Stromal cell of bone marrow (primary cell): ENCODE measurements at places on chromosomes 4 and X.

GRCh38 chrX:20506739-20507138 lies 240.0 kb upstream of the RPS6KA3 start:
- DNase-seq = no peak

- no peak for DNase-seq
These were observed 85.7 kb downstream of the MFAP3L start for GRCh38 chr4:169940460-169940859.

DNA sequence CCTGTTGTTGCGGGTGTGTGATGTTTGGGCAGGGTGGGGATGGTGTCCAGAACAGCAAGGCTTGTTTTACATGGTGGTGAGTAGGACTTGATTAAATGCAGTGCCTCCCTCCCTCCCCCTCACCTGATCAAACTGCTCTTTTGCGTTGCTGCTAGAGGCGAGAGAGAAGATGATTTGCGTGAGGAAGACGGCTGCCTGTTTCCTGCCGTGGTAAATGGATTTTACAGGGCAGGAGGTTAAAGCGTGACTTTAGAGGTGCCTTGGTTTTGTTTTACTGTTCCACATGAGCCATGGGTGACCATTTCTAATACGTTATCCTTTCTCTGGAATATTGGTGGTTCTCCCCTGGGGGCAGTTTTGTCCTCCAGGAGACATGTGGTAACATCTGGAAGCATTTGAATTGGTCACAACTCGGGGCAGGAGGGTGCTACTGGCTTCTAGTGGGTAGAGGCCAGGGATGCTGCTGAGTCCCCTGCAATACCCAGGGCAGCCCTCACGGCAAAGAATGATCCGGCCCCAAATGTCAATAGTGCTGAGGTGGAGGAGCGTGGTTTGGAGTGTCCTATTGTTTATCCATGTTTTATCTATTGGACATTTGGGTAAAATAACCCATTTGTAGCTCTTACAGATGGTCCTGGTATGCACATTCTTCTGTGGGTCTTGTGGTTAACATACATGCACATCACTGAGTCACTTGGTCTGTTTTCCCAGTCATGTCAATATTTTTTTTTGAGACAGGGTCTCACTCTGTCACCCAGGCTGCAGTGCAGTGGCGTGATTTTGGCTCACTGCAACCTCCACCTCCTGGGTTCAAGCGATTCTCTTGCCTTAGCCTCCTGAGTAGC lies 73.7 kb downstream of the SHROOM2 start:
- DNase-seq = no peak

GRCh38 chr4:6986072-6986780 lies 56.9 kb upstream of the TADA2B start:
- DNase-seq = peak; percentile 47

DNA sequence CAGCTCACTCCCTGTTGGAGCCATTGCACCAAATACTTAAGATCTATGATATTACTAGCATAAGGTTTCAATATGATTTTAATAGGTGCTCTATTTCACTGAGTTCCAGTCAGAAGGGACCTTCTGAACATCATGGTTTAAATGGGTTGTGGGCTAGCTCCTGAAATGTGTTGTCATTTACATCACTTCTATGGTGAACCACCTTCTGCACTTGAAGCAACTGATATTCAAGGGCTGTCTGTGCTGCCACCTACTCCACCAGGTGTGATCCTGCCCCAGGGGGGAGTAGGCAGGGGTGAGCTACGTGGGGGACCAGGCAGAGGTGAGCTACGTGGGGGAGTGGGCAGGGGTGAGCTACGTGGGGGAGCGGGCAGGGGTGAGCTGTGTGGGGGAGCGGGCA lies 35.2 kb downstream of the RNF175 start:
- DNase-seq = no peak

- DNase-seq = peak; percentile 74
These were observed at the start of gene ZNF280C for GRCh38 chrX:130268449-130269170. ZNF280C (minus strand) TSS chrX:130268899; CDS start chrX:130260449, 8,450 bp downstream.

- no peak for DNase-seq
These were observed 127.5 kb downstream of the DCK start for GRCh38 chr4:71120831-71121524.

DNA sequence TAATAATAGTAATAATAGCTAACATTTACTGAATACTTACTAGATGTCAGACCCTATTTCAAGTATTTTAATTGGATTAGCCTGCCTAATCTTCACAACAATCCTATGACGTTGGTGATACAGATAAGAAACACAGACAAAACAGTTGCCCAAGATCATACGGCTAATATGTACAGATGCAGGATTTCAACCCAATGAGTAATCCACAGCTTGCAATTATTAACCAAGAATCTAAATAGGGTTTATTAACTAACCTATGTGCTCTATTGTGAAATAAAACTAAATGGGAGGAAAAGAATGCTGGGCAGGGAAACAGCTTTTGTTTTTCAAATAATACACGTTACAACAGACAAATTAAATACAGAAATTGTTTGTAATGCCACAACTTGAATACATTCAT lies 23.4 kb downstream of the FBXO8 start:
- DNase-seq = no peak

- no peak for DNase-seq
These were observed 180.7 kb downstream of the GUCY2F start for GRCh38 chrX:109301177-109301576.

- DNase-seq = no peak
These were observed 551.4 kb upstream of the ADGRL3 start for GRCh38 chr4:60648774-60649173.

DNA sequence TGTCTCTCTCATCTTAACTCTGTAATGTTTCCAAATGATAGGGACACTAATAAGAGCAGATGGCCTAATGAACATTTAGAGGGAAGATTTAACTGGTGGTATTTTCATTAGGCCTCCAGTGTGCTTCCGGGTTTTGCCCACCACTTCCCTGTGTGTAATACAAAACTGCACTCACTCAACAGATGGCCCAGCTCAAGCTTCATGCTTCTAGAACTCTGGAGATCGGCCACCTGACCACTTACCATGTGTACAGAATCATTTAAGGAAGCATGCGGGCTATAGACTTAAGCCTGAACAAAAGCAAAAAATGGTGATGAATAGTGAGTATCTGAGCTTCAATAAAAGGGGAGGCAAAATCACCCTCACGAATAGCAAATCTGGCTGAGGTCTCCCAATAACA lies 89.3 kb downstream of the SH2D1A start:
- DNase-seq = no peak

DNA sequence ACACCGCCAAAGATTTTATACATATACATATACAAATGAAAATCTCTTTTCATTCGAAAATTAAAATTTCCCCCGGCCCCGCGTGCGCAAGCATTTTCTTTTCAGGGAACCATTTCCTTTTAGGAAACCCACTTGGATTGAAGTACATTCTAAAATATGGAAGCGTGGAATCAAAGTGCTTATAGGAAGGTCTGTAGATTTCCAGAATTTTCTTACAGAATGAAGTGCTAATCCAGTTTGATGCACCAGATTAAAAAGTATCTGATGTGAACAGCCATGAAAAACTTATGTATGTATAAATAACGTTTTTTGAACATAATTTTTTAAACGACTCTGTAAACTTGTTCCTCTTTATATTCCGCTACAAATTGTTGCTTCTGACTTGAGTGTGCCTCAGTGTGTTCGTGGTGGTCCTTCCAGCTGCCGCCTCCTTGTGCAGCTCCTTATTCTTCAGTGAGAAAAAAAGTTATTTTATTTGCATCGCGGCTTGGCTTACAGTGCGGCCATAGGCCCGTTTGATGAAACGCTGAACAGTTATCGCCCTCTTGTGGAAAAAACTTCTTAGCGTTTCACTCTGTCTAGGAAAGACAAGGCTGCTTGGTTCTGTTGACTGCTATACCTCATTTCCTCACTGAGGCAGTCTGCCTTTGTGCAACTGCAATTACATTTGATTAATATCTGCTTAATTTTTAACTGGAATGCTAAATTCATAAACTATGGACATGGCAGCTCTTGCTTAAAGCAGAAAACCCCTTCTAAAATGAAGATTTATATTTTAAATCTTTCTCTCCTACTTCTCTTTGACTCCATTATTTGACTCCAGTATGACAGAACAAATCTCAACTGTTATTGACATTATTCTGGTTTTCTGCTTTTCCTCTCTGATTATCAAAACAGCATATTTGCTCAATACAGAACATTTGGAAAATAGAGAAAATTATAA lies 4.7 kb upstream of the NKX6-1 start:
- DNase-seq = peak; percentile 52

DNA sequence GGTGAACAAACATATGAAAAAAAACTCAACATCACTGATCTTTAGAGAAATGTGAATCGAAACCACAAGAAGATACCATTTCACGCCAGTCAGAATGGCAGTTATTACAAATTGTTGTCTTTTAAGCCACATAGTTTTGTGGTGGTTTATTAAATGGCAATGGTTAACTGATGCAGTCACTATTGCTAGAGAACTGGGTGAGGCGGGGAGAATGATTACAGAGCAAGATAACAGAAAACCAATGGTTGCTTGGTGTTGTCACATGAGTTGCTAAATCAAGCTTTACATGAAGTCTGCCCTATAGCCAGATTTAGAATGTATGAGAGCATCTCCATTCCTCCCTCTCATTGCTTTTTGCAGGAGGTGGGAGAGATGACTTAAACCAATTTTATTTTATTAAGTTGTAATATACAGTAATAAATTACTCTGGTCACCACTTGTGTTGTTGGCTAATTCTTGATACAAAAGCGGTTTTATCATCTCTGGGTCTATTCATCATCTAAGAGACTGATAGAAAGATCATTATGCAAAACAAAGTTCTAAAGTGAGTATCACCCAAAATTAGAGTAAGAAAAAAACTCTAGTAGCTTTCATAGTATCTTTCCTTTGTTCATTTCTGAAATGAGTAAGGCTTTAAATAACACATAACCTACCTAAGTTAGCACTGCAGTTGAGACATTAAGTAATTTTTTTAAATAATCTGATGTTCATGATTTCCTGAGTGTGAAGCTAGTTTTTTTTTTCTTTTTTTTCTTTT lies 859.5 kb downstream of the STIM2 start:
- no peak for DNase-seq

GRCh38 chrX:25020905-25021449 lies 5.2 kb upstream of the ARX start:
- DNase-seq = no peak

- no peak for DNase-seq
These were observed 67.8 kb upstream of the ETNPPL start for GRCh38 chr4:108830509-108831244.

- peak; percentile 31 for DNase-seq
These were observed at the start of gene PPARGC1A for GRCh38 chr4:23889814-23890341. PPARGC1A (minus strand) TSS chr4:23890047; CDS start chr4:23889957, 90 bp downstream.

- DNase-seq = peak; percentile 4
These were observed 531.8 kb downstream of the GLUD2 start for GRCh38 chrX:121579016-121579760.

GRCh38 chr4:175412161-175412560 lies 399.9 kb downstream of the GPM6A start:
- DNase-seq = no peak

- DNase-seq = no peak
These were observed 132.7 kb downstream of the GATB start for GRCh38 chr4:151628001-151628608.

DNA sequence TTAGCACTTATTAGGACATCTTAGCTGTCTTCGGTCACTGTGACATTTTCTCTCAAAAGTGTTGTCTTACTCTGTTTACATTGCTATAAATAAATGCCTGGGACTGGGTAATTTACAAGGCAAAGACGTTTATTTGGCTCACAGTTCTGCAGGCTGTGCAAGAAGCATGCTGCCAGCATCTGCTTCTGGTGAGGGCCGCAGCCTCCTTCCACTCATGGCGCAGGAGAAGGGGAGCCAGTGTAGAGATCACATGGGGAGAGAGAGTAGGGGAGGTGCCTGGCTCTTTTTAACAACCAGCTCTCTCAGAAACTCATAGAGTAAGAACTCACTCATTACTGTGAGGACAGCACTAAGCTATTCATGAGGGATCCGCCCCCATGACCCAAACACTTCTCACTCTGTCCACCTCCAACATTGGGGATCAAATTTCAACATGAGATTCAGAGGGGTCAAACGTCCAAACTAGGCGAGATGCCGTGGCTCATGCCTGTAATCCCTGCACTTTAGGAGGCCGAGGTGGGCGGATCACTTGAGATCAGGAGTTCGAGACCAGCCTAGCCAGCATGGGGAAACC lies 43.5 kb upstream of the HERC6 start:
- peak; percentile 25 for DNase-seq

GRCh38 chr4:143296397-143297067 lies 40.1 kb upstream of the GAB1 start:
- no peak for DNase-seq

DNA sequence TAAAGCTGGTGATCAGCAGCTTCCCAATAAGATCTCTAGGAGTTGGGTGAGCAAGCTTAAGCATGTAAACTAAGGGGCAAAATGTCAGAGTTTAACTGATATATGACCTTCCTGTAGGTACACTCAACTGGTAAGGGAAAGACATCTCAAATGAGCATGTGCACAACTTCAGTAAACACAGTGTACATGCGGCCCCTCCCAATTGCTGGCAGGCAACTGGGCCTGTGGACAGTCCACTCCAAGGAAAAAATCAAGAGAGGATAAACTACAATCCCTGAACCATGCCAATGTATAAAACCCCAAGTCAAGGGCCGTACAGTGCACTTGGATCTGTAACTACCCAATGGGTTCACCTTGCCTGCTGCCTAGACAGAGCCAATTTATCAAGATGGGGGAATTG lies 4.9 kb upstream of the NAA11 start:
- no peak for DNase-seq

- no peak for DNase-seq
These were observed 156.7 kb downstream of the SPRY1 start for GRCh38 chr4:123553279-123553678.

DNA sequence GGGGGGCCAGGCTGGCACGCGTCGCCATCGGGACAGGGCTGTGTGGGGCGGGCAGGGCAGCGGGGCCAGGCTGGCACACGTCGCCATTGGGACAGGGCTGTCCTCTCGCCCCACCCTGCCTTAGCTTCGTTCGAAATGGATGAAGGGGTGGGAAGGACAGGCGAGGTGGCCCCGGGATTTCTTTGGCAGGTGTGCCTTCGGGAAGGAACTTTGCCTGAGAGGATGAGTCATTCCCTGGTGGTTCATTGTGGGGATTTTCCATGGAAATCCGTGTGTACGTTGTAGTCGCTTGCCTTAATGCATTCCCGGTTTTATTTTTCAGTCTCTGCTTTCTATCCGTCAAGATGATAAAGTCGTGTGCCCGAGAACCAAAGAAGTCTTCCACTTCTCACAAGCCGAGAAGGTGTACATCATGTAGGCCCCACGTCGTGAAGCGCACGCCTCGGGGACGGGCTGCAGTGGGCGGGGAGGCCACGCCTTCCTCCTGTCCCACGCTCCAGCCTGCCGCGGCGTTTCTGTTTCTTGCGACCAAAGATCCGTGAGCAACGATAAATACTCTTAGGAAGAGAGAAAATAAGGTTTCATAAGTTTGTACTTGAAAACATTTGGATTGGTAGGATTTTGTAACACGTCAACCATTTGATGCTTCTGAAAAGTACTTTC lies 8.1 kb upstream of the UVSSA start:
- DNase-seq = no peak

- DNase-seq = no peak
These were observed 14.8 kb downstream of the PDHA1 start for GRCh38 chrX:19358521-19358920.
